Endothelial cell of coronary artery (primary cell): ENCODE measurements at places on chromosomes 2 and 18. TPM values are rescaled to one million over a fixed set of nuclear protein-coding genes. Genes with fewer than 3 reads are reported as not detected.

The IGFBP5 gene
- total RNA-seq: 0.45 and 52.9 TPM in 2 replicates

The FAM228A gene
- 0.09 and 0.28 TPM in 2 replicates for total RNA-seq

The GALNT5 gene
- total RNA-seq: under 0.01 and 6.4 TPM in 2 replicates

The SLC40A1 gene
- total RNA-seq: 6.3 and 11.5 TPM in 2 replicates

The NT5DC4 gene
- total RNA-seq: not detected in 2 replicates

The NXPH2 gene
- total RNA-seq: not detected in 2 replicates

The GNAL gene
- 0.09 and 0.47 TPM in 2 replicates for total RNA-seq

The SMAD4 gene
- total RNA-seq: 54.5 and 62.8 TPM in 2 replicates

The HOXD12 gene
- total RNA-seq: not detected in 2 replicates

The TCF7L1 gene
- total RNA-seq: 3.9 and 5.1 TPM in 2 replicates

The CREG2 gene
- total RNA-seq: under 0.01 and 0.72 TPM in 2 replicates

The FLACC1 gene
- 0.36 and 1.0 TPM in 2 replicates for total RNA-seq

The HOXD13 gene
- total RNA-seq: not detected in 2 replicates

The CFC1B gene
- total RNA-seq: not detected in 2 replicates

The ALS2 gene
- total RNA-seq: 29.9 and 38.9 TPM in 2 replicates

The LYG1 gene
- total RNA-seq: 0.27 and 0.28 TPM in 2 replicates

The GAREM2 gene
- total RNA-seq: 0.63 and 1.0 TPM in 2 replicates

The BCL2L11 gene
- total RNA-seq: 6.4 and 7.9 TPM in 2 replicates

The INPP5D gene
- total RNA-seq: 26.9 and 28.6 TPM in 2 replicates

The DRC1 gene
- 0.27 TPM in 1 of 2 replicates, not detected in the other for total RNA-seq

The ZNF385B gene
- not detected in 2 replicates for total RNA-seq

The KCNS3 gene
- total RNA-seq: 0.81 and 0.94 TPM in 2 replicates

The FABP1 gene
- not detected in 2 replicates for total RNA-seq

The KCMF1 gene
- 52.3 and 60.0 TPM in 2 replicates for total RNA-seq

The IL1A gene
- total RNA-seq: 0.75 and 1.8 TPM in 2 replicates

The KCNG2 gene
- not detected in 2 replicates for total RNA-seq

The SFT2D3 gene
- total RNA-seq: 2.7 and 2.9 TPM in 2 replicates

The CELF4 gene
- total RNA-seq: not detected in 2 replicates

The ADCYAP1 gene
- 0.94 TPM in 1 of 2 replicates, not detected in the other for total RNA-seq

The LAMA1 gene
- 0.09 and 0.75 TPM in 2 replicates for total RNA-seq

The PDE11A gene
- total RNA-seq: under 0.01 and 0.09 TPM in 2 replicates

The ANO7 gene
- 0.45 and 0.47 TPM in 2 replicates for total RNA-seq

The HK2 gene
- total RNA-seq: 14.9 and 38.7 TPM in 2 replicates

The TEKT4 gene
- total RNA-seq: not detected in 2 replicates

The CCDC68 gene
- 2.3 and 5.9 TPM in 2 replicates for total RNA-seq
